ENCODE measurements at places on chromosomes 12 and 14.

- no peak for DNase-seq
Measured at GRCh38 chr12:4068981-4069669, 195.9 kb upstream of the PARP11 start.

DNA sequence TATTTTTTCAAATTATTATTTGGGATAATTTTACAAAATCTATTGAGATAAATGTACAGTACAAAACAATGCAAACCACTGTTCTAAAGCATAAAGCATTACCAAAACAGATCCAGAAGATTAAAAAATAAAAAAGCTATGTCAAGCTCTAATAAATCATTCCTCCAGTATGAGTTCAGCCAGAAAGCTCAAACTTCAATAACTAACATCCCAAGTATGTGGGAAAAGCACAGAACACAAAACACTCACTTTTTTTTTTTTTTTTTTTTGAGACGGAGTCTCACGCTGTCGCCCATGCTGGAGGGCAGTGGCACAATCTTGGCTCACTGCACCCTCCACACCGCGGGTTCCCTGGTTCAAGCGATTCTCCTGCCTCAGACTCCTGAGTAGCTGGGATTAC is 11.3 kb downstream of the SAV1 start:
- DNase-seq, result no peak

GRCh38 chr14:87628129-87628528 is 364.9 kb downstream of the GALC start:
- DNase-seq, result no peak

DNA sequence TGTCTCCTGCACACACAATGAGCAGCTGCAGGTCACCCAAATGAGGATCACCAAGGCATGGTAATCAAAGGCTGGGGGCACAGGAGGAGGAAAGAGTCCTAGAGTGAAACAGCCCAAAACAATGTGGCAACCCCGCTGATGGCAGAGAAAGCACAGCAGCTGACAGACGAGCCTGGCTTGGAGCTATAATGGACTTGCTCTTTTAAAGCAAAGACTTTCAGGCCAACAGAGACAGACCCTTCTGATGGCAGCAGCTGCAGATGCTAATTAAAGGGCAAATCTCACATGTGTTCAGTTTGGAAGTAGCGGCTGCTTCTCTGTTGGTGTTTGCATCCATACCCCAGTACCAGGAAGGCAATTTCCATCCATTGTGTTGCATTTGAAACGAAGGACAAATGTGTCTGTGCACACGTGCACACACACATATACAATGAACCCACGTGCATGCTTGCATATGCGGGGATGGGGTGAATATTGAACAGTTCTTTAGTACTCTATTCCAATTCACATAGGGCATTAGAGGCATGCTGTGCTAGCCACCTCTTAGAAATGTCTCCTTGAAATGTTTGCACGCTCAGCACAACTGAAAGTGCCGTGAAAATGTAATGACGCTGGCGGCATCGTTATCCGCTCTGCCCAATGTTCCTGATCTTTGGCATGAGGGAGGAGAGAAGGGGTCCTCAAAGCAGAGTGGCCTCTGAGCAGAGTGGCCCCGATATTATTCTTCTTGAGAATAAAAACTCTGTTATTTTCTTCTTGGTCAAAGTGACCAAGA is 38.1 kb downstream of the CIT start:
- no peak for DNase-seq

- DNase-seq, result no peak
Measured at GRCh38 chr14:55845963-55846825, 266.2 kb downstream of the KTN1 start.

DNA sequence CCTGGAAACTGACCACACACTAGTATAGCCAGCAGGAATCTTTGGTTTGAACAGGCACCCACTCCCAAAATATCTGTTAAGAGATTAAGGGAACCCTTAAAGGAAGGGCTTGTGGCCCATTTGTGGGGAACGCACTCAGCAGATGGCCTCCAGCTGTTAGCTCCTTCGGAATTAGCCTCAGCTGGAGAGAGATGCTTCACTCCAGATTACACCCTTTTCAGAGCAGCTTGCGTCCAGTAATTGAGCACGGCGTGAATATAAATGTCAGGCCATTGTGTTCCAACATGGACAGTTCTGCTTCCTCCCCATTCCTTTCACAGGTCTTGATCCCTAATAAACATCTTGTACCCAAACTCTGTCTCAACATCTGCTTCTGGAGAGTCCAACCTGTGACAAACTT is 397.8 kb downstream of the SEC23A start:
- no peak for DNase-seq

DNA sequence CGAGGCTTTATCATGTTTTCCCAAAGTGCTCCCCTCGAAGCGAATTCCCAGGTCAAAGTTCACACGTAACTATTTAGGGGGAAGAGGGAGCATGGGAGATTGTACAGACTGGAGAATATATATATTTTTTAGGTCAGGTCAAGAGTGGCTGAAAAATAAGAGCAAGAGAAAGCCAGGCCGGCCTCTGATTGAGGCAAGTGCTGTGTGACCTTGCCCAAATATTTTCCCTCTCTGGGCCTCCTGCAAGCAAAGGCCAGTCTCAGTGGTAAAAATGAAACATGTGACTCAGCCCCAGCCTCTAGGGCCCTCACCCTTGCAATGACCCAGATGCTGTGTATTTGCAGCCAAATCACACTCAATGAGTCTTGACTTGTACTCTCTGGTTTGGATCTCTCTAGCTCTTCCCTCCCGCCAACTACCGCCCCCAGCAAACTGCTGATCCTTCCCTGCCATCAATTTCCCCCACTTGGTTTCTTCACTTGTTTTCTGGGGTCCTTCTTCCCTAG is 34.1 kb downstream of the SMUG1 start:
- DNase-seq, result no peak

DNA sequence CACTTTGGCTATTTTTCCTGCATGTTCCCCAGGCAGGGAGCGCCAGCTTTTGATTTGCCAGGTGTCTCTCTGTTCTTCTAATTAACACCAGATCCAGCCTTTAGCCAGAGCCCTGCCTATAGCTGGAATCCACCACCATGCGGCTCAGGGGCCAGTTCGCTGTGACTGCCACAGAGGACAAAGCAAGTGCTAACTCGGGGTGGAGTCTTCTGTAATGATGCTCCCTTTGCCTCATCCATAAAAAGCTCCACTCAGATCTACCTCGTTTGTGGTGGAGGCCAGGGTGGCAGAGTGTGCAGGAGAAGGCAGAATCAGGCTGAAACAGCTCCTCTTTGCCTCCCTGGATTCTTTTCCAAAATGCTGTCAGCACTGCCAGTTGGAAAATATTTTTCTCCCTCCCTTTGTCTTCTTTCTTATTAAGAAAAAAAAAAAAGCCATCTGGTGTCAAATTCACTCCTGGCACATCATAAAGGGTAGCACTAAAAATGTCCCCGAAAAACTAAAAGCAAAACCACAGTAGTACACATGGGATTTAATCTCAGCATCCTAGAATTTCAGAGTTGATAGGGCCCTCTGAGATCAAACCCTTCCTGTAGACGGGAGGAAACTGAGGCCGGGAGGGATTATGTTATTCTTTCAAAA is 18.0 kb upstream of the CTDSP2 start:
- no peak for DNase-seq

GRCh38 chr12:110906985-110907384 is 13.4 kb downstream of the MYL2 start:
- no peak for DNase-seq

DNA sequence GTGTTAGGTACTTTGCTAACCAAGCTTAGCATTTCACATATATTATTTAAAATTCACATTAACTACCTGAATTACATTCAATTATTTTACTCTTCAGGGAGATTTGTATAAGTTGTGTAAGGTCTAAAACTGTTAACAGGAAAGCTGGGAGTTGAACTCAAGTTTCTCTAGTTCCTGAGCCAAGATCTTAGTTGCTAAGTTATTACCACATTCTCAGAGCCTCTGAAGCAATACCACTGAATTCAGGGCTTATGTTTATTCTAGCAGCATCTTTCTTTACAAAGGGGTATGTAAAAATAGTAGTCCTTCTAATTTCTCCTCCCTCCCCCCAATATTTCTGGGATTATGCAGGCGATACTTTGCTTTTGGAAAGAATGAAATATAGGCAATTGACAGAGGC is 786.8 kb downstream of the DIO2 start:
- DNase-seq, result no peak

DNA sequence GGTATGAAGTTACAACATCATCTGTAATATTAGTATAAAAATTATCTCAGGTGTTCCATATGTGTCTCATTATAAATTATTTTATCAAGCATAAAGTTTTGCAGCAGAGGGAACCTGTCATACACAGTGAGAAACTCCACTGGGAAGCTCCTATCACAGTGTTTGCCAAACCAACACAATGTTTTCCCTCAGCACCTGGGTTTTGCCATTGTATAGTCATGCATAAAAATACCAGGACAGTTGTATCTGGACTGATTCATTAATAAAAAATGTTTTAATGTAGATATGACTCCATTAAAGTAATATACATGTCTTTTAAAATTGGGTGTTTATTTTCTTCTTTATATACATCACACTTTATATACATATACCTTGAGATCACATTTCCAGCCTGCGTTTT is 56.6 kb downstream of the METTL25 start:
- no peak for DNase-seq

- DNase-seq, result no peak
Measured at GRCh38 chr12:124861492-124861891, 2.2 kb downstream of the SCARB1 start.

DNA sequence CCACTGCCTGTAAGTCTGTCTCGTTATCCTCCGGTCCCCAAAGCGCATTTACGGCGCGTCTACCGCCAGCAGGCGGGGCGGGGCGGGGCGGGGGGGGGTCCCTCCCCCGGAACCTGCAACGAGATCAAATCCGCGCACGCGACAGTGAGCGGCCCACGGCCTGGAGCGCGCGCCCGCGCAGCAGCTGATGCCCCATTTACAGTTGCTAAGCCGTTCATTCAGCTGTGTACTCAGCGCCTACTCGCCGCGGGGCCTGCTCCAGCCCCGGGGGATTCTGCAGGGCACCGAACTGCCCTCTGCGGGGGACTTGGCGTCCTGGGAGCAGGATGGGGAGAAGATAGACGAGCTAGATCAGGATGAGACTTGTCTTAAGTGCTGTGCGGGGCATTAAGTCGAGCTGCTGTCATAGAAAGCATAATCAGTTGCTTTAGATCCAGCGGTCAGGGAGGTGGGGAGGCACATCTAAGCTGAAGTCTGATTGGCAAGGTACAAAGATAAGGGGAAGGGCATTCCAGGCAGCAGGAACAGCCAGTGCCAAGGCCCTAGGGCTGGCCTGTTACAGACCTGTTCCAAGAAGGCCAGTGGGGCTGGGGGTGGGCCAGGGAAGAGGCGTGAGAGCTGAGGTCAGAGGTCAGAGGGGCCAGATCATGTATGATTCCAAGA is 1.4 kb upstream of the CCDC85C start:
- peak; percentile 76 for DNase-seq

GRCh38 chr14:74364271-74364880 is 16.1 kb downstream of the VRTN start:
- DNase-seq, result no peak

DNA sequence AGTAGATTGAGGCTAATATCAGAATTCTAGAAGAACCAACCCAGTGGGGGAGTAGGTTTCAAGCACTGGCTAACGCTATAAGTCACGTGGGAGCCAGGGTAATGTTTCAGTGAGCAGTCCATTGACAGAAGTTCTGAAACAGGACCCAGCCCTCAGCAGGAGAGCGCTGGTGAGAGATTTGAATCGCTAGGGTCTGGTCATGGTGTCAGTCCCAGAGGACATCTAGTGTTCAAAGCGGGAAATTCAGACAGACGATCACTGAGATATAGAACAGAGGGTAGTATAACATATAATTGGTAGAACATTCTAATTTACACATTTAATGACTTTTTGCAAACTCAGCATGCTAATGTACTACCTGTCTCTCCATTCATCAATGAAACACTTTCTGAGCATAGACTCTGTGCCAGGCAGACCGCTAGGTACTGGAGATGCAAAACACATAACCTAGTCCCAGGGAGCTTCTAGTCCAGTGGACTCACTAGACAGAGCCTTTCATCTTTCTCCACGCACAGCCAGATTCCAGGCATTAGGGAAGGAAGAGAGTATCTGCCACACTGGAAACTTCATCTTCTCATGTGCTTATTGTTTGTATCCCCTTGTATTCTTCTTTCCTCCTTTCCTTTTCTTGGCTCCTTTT is 35.4 kb upstream of the RNASE3 start:
- DNase-seq, result peak; percentile 52

GRCh38 chr12:83322809-83323208 is 636.1 kb downstream of the TMTC2 start:
- DNase-seq, result no peak

GRCh38 chr14:71557351-71557750 is 374.9 kb upstream of the RGS6 start:
- no peak for DNase-seq

DNA sequence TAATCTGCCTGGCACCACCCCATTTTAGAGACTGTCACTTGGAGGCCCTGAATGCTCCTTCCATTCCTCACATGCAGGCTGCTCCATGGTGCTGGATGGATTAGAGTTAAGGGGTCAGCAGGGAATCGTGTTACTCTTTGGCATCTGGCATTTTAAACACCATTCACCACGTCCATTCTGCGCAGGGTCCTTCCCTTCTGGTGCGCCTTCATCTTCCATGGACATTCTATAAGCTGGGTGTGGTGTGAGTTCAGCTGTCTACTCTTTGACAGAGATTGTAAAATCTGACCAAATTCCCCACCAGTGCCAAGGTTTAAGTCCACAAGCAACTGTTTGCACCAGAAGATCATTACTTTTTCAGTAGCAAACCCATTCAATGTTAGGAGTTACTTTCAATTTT is 47.8 kb downstream of the GIT2 start:
- no peak for DNase-seq

DNA sequence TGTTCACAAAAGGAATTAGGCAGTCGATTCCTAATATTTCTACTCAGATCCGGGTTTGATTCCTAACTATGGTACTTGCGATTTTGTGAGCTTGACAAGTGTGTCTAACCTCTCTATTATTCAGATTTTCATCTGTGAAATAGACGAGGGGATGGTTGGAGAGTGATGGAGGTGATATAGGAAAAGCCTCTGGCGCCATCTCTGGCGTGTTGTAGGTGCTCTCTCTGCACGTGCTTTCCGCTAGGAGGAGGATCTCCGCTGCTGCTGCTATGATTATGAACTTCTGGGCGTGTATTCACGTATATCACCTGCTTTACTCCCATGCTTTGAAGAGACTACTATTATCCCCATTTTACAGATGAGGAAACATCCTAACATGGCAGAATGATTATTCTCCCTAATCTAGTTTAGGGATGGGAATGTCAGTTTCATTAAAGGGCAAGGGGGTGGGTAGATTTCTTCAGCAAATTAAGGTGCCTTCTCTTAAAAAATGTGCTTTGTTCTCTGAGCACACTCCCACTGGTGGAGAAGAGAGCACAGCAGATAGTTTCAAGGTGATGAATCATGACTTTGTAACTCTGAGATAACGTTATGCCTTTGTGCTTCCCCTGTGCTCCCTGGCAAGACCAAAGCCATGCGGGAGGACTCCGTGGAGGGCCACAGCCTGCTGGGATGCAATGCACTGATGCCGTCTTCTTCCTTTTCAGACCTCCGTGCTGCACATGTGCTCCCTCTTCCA is 97.1 kb downstream of the PRIMA1 start:
- DNase-seq, result no peak

DNA sequence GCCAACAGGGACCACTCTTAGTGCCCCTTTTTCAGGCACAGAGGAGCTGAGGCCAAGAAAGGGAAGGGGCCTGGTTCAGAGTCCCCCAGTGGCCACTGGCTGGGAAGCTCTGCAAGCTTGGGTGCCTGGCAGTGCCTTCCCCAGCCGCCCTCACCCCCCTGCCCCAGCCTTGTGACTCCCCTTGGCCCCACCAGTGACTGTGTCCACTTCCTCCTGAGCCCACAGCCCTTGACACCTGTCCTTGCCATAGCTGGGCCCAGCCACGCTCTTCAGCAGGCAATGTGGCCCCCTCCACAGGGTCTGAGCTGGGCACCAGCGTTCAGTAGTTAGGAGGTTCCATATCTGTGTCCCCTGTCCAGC is 19.0 kb upstream of the C14orf180 start:
- DNase-seq, result no peak
